Head of caudate nucleus (tissue), 42 donors: ENCODE measurements at places on chromosomes 7 and 10.

- DNase-seq, result no peak
Observed at GRCh38 chr7:131720703-131721102, 164.3 kb upstream of the PODXL start.

- no peak for DNase-seq
Observed at GRCh38 chr7:48147078-48147591, 24.1 kb upstream of the ABCA13 start.

GRCh38 chr7:133691727-133692610, 435.2 kb upstream of the LRGUK start:
- no peak for DNase-seq

DNA sequence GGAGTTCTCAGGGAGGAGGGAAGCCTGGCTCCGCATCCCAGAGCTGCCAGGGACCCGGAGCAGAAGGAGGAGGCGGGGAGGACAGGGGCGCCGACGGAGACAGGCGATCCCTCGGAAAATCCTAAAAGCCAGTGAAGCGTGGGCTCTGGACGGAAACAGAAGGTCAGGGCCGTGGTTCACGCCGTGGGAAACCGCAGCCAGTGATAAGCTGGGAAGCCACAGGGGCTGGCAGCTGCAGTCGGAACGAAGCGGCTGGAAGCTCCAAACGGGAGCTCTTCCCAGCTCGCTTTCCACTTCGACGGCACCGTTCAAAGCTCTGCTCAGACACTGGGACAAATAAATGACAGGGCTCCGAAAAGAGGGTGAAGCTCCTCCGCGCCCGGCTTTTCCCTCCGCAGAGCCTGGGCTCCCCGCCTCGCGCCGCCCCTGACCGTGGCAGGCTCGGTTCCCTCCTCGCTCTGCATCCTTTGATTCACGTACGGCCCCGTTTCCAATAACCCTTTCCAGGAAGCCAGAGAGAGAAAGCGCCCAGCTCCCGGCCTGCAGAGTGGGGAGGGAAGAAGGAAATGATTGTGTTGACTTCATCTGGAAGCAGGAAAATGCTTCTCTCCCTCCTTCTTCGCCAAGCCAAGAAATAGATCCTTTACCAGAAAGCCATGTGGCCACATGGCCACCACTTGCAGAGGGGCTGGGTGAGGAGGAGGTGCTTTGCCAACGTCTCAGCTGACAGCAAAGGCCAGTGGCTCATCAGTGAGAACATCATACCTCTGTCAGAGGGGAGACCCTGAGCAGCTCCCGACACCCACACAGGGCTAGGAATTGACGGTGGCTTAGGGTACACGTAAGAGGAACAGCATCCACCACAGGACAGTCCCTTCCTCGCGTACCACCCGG, 57.4 kb downstream of the ADRB1 start:
- peak; percentile 5 for DNase-seq

DNA sequence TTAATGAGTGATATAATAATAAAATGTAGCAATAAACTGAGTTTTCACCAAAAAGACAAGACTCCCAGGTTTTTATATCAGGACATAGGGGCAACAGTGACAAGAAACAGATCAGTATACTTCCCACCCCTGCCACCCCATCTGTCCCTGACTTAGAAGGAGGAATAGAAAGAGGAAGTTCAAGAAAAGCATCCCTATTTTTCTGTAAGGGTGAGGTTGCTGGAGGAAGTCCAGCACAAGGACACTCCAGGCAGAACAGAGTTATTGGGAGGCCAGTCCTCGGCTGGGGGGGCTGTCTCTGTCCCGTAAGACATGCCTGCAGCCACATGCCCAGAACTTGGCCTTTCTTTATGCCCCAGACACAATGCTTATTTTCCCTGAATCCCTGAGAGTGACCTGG, 16.5 kb upstream of the TLX1 start:
- no peak for DNase-seq

DNA sequence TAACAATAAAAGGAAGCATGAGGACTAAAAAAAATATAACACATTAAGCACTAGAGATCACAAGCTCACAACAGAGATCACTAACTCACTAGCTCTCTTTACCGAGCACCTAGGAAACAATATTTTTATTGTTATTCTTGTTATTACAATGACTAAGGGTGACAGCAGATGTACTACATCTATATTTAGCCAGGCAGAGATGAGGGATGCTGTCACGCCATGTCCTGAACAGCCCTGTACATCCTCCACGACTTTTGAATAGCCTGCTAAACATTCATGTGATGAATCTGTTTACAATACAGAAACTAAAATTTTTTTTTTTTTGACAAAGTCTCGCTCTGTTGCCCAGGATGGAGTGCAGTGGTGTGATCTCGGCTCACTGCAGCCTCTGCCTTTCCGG, 22.7 kb downstream of the FAM133B start:
- no peak for DNase-seq

DNA sequence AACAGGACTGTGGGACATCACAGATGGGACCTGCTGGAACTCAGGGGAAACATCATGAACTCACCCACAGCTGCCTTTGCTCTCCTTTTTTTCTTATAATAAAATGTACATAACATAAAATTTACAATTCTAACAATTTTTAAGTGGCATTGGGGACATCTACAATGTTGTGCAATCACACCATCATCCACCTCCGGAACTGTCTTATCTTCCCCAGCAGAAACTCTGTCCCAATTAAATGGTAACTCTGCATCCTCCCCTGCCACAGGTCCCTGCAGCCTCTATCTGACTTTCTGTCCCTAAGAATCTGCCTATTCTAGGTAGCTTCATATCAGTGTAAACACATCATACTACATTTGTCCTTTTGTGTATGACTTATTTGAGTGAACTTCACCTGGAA, 19.4 kb upstream of the TMEM72 start:
- no peak for DNase-seq

- no peak for DNase-seq
Observed at GRCh38 chr10:98172495-98172894, 38.0 kb downstream of the R3HCC1L start.

GRCh38 chr10:6222755-6223154, 20.0 kb downstream of the PFKFB3 start:
- DNase-seq, result no peak

- no peak for DNase-seq
Observed at GRCh38 chr7:142414135-142414534, 156.3 kb upstream of the PRSS58 start.

- no peak for DNase-seq
Observed at GRCh38 chr10:20877986-20878983, 18.8 kb downstream of the NEBL start.

GRCh38 chr7:129886167-129886817, 66.5 kb downstream of the UBE2H start:
- peak; percentile 30 for DNase-seq

DNA sequence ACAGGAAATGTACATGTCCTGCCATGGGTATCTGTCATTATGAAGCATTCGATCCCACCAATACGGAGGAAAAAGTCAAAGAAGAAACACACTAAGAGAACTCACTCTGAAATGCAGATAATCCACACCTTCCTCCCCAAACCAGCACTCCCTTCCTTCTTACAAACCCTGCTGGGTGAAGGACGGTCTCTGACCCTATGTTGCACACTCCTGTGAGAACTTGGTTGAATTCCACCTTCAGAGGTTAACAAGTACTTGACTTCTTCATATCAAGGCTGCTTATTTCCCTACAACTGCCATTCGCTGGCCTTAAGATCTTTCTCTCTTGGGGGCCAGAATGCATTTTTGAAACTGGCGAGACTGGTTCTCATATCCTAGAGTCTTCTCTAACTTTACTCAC, 16.6 kb downstream of the YWHAG start:
- DNase-seq, result no peak

DNA sequence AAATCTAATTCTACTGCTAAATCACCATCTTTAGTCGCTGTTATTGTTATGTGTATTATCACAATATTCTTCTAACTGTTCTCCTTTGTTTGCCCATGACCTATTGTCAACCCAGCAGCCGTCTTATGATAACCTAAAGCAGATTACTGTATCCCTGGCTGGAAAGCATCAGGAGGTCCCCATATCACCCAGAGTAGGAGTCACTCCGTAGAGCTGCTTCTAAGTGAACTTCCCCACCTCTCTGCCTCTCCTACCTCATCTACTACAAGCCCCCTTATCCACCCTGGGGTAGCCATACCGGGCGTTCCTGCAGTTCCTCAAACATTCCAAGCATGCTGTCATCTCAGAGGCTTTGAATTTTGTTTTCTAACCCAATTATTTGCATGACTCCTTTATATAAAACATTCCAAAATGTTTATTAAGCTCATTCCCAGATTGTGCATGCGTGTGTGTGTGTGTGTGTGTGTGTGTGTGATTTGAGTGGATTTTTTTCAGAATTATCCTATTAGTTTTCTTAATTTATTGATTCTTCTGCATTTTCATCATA, 39.7 kb downstream of the POU6F2 start:
- no peak for DNase-seq

DNA sequence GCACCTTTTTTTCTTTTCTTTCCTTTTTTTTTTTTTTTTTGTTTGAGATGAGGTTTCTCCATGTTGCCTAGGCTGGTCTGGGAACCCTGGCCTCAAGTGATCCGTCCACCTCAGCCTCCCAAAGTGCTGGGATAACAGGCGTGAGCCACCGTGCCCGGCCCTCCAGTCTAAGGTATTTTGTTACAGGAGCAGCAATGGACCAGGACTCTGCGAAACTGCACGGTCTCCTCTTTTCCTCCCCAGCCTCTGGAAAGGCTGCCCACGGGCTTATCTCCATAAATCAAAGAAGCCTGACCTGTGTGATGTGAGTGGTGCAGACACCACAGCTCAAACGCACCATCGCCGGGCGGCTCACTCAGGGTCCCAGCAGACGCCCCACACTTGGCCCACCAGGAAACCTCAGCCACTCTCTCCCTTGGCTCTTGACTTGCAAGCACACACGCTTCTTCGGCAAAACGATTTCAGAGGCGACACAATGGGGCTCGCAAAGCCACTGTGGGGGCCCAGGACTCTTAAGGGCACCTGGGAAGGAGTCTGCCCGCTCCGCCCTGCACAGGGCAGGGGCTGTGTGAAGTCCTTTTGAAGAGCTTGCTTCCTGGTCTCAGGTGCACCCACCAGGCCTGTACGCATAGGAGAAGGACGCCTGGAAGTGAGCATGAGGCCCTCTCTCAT, 20.6 kb downstream of the WDR86 start:
- no peak for DNase-seq

DNA sequence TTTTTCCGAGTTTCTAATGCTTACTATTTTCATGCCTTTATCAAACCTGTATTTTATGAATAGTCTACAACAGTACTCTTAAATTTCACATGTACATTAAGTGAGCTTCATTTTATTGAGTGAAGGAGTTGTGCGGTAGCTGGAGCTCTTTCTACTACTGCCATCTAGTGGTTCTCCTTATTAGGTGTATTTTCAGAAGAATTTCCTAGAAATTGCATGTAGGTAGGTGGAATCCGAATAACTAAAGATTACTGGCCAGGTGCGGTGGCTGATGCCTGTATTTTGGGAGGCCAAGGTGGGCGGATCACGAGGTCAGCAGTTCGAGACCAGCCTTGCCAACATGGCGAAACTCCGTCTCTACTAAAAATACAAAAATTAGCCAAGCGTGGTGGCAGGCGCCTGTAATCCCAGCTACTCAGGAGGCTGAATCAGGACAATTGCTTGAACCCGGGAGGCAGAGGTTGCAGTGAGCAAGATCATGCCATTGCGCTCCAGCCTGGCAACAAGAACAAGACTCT, 38.3 kb downstream of the LRRC72 start:
- peak; percentile 16 for DNase-seq

DNA sequence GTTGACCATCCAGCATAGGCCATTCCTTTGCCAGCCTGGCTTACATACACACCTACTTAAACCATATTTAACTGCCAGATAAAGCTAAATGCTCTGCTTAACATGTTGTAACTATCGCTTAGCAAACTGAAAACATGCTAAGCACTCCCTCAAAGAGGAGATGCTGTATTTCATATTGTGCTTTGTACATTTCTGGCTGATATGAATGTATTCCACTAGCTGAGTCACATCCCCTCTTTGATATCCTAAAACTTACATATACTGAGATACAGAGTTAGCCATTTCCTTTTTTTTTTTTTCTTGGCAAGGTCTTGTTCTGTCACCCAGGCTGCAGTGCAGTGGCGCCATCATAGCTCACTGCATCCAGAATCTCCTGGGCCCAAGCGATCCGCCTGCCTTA, 99.4 kb downstream of the TPST1 start:
- no peak for DNase-seq

DNA sequence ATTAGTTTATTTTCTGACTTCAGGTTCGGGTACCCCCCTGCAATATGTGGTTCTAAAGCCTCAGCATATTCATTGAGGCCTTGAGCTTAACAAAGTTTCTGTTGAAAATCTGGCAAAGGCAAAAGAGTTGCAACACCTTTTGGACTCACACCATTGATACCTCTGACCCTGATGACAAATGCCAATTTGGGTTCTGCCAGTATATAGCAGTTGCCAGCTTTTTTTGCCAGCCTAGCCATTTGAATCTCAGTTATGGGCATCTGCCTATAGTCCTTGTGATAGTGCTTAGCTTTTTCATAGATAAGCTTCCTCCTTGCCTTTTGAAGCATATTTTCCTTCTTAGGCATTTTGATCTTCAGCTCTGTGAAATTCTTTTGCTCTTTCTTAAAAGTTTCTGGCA, 31.9 kb downstream of the LIPJ start:
- no peak for DNase-seq

- DNase-seq, result no peak
Observed at GRCh38 chr7:46682836-46683624, 762.0 kb upstream of the IGFBP3 start.

- DNase-seq, result no peak
Observed at GRCh38 chr7:116395141-116395791, 104.3 kb upstream of the CAV2 start.

- no peak for DNase-seq
Observed at GRCh38 chr10:102300278-102300843, 55.0 kb downstream of the GBF1 start.

- DNase-seq, result no peak
Observed at GRCh38 chr10:72175149-72175548, 40.7 kb upstream of the ANAPC16 start.

DNA sequence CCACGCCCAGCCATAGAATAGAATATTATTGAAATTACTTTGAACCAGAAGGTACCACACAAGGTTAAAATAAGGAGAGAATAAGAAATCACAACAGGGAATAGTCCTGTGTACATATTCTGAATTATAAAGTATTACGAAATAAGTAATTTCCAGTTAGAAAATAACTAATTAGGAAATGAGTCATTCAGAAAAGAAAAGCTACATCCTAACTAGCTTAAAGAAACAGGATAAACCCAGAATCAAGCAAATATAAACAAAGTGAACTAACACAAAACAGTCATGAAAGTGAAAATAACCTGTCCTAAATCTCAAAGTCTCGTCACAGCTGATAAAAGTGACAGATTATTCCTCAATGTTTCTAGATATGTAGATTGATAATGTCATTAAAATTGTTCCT, 74.8 kb upstream of the NEBL start:
- no peak for DNase-seq

DNA sequence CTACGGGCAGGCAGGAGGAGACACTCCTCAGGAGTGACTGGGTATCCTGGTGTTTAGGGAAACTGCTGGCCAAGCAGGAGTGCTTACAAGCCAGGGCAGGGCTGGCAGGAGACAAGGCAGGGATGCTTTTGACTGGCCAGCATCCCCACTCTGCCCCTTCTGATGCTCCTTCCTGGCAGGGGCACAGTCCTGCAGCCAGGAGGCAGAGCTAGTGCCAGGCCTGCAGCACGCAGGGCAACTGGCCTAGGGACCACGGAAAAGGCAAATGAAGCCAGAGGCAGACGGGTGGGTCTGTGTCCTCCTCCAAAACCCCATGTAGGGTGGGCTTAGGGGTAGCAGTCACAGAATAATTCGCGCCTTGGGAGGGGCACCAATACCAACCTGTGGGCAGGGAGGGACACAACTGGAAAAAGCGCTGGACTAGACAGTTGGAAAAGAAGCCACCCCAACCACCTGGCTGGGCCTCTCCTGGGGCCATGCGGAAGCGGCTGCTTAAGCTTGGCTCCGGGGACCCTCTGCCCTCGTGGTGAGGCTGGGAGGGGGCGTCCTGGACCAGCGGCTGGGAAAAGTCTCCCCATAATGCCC, 4.8 kb downstream of the IMPDH1 start:
- DNase-seq, result no peak
